ENCODE measurements at places on chromosomes 7 and 10. TPM values are rescaled to one million over a fixed set of nuclear protein-coding genes. Genes with fewer than 3 reads are reported as not detected.

HTR5A gene
- polyA plus RNA-seq: not detected

EN2 gene
- polyA plus RNA-seq: 0.18 TPM

TDRD1 gene
- polyA plus RNA-seq: 0.03 TPM

FAM237B gene
- polyA plus RNA-seq: 0.48 TPM

MUC12 gene
- 0.22 TPM for polyA plus RNA-seq

CALHM1 gene
- polyA plus RNA-seq: 0.08 TPM

STEAP1B gene
- polyA plus RNA-seq: 1.8 TPM

GCK gene
- polyA plus RNA-seq: 3.0 TPM

GRCh38 chr10:87603196-87603595 lies 56.5 kb upstream of the PAPSS2 start:
- DNase-seq: no peak

GRCh38 chr7:42734568-42734967 lies 177.3 kb downstream of the C7orf25 start:
- DNase-seq: no peak

- DNase-seq: no peak
Measured at GRCh38 chr7:14851610-14852009, 50.9 kb downstream of the DGKB start.

- DNase-seq: no peak
Measured at GRCh38 chr10:127715782-127716378, 21.1 kb upstream of the FOXI2 start.

DNA sequence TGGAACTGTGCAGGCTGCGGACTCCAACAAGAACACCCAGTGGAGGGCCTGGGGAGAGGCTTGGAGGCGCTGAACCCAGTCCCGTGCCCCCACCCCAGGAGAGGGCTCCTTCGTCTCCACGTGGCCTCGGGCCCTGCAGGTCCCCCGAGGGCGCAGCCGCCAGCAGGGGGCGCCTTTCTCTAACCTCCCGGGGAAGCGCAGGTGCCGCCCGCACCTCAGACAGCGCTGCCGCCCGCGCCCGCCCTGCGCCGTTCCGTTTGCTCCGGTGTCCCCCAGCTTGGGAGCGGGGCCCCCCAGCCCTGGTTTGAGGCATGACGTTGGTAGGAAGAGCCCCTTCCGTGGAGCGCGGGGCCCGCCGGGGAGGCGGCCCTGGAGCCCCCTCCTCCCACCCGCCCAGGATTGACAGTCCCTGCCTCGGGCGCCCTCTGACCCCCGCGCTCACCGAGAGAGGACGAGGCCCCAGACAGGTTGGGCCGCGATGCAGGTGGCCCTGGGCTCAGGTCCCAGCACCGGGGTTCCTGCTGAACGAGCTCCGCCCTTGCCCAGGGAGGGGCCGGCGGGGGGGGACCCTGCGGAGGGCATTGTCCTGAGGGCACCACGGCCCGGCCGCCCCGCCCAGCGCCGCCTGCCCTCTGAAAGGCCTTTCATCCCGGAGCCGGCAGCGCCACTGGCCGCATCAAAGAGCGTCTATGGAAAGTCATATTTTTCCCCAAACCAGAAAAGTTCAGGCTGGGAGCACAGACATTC lies 42.8 kb downstream of the FOXL3 start:
- DNase-seq: peak; percentile 43

DNA sequence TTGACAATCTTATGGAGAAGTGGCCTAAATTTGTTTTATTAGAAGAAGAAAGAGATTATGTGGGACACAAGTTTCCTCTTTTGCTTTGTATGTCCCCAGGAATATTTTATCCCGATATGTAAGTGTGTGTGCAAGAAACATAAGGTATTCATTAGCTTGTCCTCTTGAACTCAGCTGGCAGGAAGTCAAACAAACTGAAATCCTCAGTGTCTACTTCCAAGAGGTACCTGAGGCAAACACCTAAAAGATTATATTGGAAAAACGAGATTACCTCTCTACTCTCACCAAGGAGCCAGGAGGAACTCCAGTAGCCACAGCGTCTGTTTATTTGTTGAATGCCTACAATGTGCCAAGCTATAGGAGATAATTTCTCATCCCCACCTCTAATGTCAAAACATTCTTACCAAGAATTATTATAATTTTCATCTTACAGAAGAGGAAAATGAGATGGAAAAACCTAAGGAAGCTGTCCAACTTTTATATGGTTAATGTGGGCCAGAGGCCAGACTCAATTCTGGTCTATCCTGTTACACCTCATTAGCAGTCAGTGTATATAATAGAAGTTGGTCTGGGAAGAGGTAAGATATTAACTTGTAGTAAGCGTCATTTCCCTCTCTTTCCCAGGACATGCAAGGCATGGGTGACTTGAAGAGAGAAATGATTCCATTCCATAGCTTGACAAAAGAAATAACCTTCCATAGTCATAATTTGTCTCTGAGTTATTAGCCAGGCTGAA lies 692.7 kb downstream of the MAGI2 start:
- no peak for DNase-seq

DNA sequence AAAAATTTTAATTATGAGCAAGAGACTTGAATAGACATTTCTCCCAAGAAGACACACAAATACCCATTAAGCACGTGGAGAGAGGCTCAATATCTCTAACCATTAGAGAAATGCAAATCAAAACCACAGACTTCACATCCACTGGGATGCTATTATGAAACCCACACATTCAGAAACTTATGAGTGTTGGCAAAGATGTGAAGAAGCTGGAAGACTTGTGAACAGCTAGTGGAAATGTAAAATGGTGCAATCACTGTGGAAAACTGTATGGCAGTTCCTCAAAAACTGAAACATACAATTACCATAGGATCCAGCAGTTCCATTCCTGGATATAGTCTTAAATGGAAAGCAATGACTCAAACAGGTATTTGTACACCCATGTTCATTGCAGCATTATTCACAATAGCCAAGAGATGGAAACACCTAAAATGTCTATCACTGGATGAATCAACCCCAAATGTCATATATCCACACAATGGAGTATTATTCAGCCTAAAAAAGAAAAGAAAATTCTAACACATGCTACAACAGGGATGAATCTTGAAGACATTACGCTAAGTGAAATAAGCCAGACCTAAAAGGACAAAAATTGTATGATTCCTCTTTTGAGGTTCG lies 53.5 kb upstream of the FRMD4A start:
- DNase-seq: no peak

DNA sequence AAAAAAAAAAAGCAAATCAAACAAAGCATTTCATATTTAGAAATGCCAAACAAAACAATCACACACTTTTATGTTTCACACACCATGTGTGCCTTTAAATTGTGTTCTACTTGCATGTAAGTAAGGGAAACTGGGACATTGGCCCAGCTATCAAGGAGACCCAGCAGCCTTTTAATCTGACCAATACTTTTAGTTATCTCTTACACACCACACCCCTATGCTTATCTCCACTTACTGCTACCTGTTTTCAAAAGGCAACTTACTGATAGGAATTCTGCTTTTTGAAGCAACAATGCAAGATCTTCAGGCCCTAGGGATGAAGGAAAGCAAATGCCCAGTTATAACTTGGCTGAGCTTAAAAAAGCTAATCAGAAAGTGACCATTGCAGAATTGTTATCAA lies 1244.8 kb upstream of the SORCS1 start:
- no peak for DNase-seq

GRCh38 chr7:136183981-136184380 lies 206.8 kb upstream of the MTPN start:
- no peak for DNase-seq

- no peak for DNase-seq
Measured at GRCh38 chr7:2116989-2117591, 115.7 kb downstream of the MAD1L1 start.

DNA sequence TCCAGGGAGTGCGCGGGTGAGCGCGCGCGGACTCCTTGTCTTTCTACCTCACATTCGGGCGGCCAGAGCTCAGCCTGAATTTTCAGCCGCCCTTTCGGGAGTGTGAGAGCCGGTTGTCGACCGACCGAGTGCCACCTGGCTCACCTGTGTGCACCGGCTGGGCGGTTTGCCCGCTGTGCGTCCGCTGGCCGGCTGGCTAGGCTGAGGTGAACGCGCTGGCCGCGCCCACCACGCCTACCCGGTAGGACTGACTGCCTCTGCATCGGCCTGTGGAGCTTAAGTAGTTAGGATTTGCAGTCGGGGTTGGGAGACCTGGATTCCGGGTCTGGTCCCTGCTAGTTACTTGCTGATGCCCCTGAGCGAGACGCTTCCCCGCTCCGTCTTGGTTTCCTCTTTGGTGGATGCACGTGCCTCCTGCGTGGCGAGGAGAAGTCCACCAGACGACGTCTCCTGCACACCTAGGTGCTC lies 553 bp downstream of the TSPAN15 start:
- no peak for DNase-seq

GRCh38 chr7:85041605-85042216 lies 145.1 kb downstream of the SEMA3D start:
- peak; percentile 68 for DNase-seq
